ENCODE measurements at places on chromosomes 12 and 14. TPM values are rescaled to one million over a fixed set of nuclear protein-coding genes. Genes with fewer than 3 reads are reported as not detected.

SLC25A47 gene
- not detected for polyA plus RNA-seq

SLC25A29 gene
- polyA plus RNA-seq = 56.6 TPM

NFATC4 gene
- 572 TPM for polyA plus RNA-seq

WASHC4 gene
- 11.5 TPM for polyA plus RNA-seq

DNAI7 gene
- polyA plus RNA-seq = not detected

ST8SIA1 gene
- polyA plus RNA-seq = 10.4 TPM

CCDC196 gene
- polyA plus RNA-seq = not detected

EIF2S3B gene
- 2.5 TPM for polyA plus RNA-seq

MIP gene
- polyA plus RNA-seq = not detected

PMCH gene
- not detected for polyA plus RNA-seq

PTGER2 gene
- 0.82 TPM for polyA plus RNA-seq

TAS2R30 gene
- 0.08 TPM for polyA plus RNA-seq

PUS1 gene
- 20.2 TPM for polyA plus RNA-seq

TBX3 gene
- 2.2 TPM for polyA plus RNA-seq

KCNMB4 gene
- polyA plus RNA-seq = 1.0 TPM

GPHB5 gene
- not detected for polyA plus RNA-seq

FAM186B gene
- polyA plus RNA-seq = 0.26 TPM

All from aorta (tissue), 5 donors.